ENCODE measurements at places on chromosomes 7 and 10.

GRCh38 chr10:34427911-34428216, 387.2 kb downstream of the PARD3 start:
- DNase-seq = no peak

- DNase-seq = no peak
These were observed 4.5 kb upstream of the ANKRD1 start for GRCh38 chr10:90925079-90926029.

DNA sequence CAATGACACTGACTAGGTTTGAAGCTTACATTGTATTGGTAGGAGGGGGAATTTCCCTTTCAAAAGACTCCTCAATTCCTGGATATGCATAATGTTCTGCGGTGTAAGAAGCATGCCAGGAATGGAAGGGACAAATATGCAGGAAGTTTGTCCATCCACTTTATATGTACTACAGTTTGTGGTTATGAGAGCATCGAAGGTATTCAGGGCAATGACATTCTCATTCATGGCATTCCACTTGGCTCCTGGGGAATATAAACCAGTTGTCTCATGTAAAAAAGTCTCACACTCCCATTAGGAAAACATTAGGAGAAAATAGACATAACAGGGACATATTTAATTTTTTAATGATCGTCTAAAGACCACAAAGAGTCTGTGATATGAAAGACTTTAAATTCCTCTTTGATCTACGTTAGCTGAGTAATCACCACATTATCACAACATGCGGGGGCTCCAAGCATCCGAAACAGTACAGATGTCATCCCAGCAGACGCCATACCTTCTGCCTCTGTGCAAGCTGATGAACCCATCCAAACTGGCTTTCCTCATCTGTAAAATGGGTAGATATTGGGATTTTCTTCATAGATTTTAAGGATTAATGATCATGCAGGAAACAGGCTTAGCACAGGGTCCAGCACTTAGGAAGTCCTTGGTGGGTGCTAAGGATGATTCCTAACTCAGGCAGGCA, 675.3 kb downstream of the INHBA start:
- DNase-seq = no peak

GRCh38 chr10:28915989-28916588, 238.8 kb downstream of the BAMBI start:
- DNase-seq = no peak

- no peak for DNase-seq
These were observed 15.7 kb upstream of the RELN start for GRCh38 chr7:104005197-104005596.

- no peak for DNase-seq
These were observed 187.3 kb upstream of the PLXDC2 start for GRCh38 chr10:19628767-19629560.

- DNase-seq = no peak
These were observed 12.2 kb downstream of the MDFIC start for GRCh38 chr7:114934086-114934485.

DNA sequence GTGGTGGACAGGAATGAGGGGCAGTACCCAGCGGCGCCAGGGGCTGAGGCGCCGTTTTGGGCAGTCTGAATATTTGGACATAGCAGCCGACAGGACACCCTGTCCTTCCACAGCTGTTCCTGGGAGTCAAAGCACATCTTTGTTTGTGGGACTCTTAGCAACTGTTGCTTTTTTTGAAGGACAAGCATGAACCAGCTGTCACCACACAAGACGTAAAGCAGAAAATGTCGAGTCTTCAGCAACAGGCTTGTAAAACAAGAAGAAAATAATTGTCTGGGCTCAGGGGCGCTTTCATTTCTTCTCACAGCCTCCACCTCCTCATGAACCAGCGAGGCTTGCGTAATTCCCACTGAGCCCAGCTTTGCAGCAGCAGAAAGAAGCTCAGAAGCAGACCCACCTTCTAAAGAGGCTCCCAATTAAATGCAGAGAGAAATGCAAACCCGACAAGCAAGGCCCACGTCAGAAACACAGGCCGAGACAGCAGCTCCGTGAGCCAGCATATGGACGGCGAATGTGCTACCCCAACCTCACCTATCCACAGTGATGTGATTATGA, 68.9 kb upstream of the DNAAF5 start:
- DNase-seq = no peak

GRCh38 chr7:129387537-129387936, 46.7 kb upstream of the STRIP2 start:
- DNase-seq = no peak

DNA sequence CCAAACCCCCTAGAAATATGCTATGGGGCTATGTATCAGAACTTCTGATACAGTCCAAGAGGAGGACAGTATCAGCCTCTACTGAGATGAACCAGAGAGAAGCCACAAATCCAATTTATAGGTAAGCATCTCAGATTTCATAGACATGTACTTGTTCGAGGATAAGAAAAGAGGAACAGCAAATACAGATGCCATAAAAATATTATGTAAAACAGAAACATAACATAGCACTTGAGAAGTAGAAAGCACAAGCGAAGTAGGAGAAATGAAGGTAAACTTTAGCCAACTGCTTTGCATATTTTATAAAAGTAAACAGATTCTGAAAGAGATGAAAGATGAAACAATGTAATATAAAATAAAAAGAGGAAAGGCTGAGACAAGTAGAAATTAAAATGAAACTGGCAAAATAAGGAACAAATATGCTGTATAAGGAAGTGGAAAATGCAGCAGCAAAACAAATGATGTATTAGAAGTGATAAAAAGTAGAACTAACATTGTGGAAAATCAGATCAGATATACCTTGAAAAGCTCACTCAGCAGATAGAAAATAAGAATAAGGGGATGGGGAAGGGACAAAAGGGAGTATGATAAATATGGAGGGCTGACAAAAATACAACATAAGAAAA, 135.1 kb downstream of the SKAP2 start:
- DNase-seq = no peak

DNA sequence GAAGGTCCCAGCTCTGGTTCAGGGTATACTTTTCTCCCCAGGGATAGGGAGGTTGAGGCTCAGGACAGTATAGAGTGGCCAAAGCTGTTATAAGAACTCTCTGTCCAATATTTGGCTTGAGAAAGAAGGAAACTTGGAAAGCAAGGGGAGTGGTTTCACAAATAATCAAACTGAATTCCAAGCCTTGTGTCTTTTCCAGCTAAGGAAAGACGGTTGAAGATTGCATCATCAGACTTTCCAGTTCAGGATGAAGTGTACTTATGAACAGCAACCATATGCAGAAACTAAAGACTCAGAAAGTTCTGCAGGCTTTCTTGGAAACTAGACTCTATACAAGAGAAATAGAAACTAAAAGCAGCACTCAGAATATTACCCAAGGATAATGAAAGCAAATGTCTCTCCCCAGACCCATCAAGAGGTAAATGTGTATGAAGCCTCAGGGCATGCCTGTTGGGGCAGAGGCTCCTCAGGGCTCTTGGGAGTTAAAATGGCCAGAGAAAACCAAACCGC, 46.4 kb downstream of the RAMP3 start:
- DNase-seq = no peak

DNA sequence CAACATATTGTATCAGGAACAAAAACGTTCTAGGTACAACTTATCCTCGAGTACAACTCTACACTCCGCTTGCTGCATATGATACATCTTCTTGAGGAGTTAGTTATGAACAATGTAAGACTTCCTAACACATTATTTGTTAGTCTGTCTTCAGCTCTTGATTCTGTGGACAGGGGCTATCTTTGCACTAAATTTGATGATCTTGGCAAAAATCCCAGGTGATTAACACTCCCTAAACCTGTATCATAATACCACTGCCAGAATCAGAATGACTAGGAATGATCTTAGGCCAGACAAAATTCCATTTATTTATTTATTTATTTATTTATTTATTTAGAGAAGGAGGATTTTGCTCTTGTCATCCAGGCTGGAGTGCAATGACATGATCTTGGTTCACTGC, 108.7 kb upstream of the AUTS2 start:
- no peak for DNase-seq

- DNase-seq = no peak
These were observed 262.1 kb downstream of the CREB5 start for GRCh38 chr7:28674359-28674782.

GRCh38 chr7:32941681-32942414, 15.4 kb upstream of the FKBP9 start:
- DNase-seq = no peak

GRCh38 chr10:45452743-45453452, 78.9 kb downstream of the ALOX5 start:
- DNase-seq = no peak

DNA sequence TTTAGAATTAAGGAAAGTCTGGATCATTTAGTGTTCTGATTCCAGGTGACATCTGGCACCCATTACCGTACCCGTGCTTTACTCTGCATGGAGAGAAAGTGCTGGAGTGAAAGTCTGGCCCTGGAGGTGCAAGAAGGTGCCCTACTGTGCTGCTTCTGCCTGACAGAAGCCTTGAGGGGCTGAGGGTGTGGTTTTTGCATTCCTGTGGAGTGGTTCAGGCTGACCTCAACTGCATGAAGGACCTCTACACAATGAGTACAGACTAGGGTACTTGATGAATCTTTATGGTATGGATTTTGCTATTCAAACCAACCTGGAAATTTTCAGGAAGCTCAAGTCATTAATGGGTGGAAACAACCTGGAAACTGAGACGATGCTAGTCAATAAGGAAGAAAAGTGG, 45.1 kb upstream of the GSAP start:
- no peak for DNase-seq

GRCh38 chr10:80055760-80056159, 22.7 kb upstream of the TMEM254 start:
- DNase-seq = no peak

- no peak for DNase-seq
These were observed 70.9 kb downstream of the MBL2 start for GRCh38 chr10:52701647-52702046.

- DNase-seq = no peak
These were observed 1.2 kb downstream of the PDIA4 start for GRCh38 chr7:149027055-149027454.

DNA sequence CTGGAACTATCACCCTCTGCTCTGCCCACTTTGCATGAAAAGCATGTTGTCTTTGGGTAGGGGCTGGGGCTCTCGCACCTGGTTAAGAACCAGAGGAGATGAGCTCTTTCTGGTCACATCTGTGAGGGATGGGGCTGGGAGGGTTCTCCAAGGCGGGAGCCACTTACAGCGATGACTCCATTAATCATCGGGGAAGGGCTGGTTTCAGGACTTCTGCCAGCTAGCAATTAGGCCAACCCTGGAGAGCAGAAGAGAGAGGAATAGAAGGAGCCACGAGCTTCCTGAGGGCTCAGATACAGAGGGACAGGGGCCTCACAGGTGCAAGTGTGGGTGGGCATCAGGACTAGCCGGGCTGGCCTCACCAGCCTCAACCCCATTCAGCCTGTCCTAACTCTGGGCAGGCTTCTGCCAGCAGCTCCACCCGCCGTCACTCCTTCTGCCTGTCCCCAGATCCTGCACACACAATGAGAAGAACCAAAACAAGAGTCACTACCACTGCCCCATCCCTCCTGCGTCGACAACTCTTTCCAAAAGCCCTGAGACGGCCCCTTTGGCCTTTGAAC, 8.4 kb downstream of the AQP1 start:
- DNase-seq = no peak

DNA sequence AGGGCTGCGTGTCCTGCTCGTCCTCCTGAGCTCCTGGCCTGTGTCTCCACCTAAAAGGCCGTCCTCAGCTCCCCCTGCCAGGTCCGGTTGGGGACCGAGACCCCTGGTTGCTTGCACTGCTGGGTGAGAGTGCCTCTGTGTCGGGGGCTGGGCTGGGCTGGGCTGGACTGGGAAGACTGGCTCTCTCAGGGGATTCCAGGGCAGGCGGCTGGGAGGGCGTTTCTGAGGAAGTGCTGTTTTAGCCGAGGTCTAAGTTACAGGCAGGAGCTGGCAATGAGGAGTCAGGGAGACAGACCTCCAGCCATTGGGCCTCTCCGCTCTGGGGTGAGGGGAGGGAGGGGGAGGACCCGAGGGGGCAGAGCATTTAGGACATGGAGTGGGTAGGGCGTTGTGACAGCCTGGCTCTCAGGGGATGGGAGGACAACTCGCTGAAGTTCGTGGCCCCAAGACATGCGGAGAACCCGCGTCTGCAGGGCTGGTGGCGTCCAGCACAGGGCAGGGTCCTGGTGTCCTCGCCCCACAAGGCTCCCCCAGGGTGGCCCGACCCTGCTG, 20.9 kb downstream of the FOXK1 start:
- no peak for DNase-seq

DNA sequence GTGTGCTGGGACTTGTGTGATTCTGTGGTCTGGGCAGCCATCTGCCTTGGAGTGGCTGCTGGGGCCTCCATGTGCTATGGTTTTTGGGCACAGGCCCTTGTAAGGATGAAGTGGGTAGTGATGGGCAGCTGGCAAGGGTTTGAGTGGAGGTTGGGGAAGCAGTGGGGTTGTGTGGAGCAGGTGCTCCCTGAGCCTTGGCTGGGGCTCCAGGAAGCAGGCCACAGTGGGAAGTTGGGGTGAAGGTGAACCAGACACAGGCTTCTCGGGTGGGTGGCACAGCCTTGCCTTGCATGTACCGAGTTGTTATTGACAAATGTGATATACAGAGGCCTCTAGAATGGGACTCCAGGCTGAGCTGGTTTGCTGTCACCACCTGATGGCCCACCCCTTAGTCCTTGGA, 82.3 kb downstream of the ADCY1 start:
- DNase-seq = no peak

- DNase-seq = no peak
These were observed 233.0 kb downstream of the CACNA2D1 start for GRCh38 chr7:82210416-82211184.

- DNase-seq = no peak
These were observed 549 bp downstream of the CALY start for GRCh38 chr10:133336118-133336576.

- DNase-seq = no peak
These were observed 251.2 kb upstream of the HGF start for GRCh38 chr7:82021036-82021435.

DNA sequence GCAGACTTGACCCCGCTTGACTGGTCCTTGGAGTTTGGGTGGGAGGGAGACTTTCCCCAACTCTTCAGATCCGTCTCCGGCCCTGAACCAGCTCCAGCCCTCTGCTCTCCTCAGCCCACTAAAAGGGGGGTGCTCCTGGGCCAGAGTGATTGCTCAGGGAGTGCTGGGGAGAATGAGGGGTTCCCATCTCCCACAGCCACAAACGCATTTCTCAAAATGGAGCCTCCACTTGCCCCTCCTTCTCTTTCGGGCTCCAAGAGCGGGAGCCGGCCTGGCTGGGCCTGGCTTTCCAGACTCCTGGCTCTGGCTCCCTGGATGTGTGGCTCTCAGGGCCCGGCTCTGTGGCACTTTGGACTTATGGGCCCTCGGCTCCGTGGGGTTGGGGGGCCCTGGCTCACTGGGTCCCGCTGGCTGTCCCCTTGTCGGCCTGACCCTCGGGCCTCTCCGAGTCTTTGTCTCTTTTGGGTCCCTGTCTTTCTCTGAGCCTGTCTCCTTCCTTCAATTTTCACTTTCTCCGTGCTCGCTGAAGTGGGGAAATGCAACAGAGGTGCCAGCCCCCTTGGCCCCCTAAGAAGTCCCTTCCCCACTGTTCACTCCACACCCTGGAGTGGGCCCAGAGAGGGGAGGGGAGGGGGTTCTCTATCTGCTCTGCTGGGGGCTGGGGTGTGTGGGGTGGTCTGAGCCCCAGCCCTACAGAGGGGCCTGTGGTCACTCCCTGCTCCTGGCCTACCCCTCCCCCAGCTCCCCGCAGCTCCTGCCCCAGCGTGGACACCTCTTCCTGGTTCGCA, 713 bp downstream of the LZTS2 start:
- DNase-seq = no peak

All from hematopoietic multipotent progenitor cell treated with erythropoietin and hydrocortisone succinate and interleukin-3 and kit ligand, for 17 days (in vitro differentiated cells).